Esophagus muscularis mucosa (tissue), 4 donors: ENCODE measurements at places on chromosomes 16 and 17.

DNA sequence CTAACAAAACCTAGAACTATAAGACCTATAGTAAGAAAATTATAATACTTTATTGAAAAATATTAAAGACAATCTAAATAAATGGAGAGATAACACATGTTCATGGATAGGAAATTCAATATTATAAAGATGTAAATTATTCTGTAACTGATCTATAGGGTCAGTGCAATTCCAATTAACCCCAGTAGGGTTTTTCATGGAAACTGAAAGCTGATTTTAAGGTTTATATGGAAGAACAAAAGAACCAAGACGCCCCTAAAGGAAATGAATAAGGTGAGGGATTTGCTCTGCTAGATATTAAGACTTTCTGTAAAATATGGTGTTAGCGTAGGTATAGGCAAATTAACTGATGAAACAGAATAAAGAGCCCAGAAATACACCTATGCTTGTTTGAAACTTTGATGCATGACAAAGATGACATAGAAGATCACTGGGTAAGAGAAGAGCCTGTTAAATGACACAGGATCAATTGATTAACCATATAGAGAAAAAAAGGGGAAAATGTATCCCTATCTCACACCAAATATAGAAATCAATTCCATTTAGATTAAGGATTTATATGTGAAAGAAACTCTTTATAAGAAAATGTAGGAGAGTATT, 3.0 kb downstream of the ICAM2 start:
- no peak for DNase-seq

- DNase-seq = no peak
Observed at GRCh38 chr16:27237219-27238015, 31.2 kb downstream of the NSMCE1 start.

DNA sequence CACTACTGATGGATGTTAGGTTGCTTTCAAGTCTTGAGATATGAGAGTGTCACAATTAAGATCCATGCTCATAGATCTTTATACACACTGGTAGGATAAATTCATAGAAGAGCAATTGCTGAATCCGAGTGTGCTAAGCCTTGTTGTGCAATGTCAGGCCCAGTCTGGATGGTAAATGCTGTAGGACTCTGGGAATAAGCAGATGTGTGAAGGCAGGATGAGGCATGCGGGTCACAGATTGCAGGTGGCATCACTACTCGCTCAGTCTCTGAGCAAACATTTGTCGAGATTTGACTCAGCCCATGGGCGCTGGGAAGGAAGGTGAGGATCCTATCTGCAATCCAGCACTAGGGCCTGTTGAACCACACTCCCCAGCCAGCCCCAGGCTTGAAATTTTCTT, 40.7 kb downstream of the TMEM186 start:
- no peak for DNase-seq

- no peak for DNase-seq
Observed at GRCh38 chr17:78528541-78528940, 48.7 kb downstream of the DNAH17 start.

- no peak for DNase-seq
Observed at GRCh38 chr17:50805486-50805885, 29.9 kb upstream of the WFIKKN2 start.

DNA sequence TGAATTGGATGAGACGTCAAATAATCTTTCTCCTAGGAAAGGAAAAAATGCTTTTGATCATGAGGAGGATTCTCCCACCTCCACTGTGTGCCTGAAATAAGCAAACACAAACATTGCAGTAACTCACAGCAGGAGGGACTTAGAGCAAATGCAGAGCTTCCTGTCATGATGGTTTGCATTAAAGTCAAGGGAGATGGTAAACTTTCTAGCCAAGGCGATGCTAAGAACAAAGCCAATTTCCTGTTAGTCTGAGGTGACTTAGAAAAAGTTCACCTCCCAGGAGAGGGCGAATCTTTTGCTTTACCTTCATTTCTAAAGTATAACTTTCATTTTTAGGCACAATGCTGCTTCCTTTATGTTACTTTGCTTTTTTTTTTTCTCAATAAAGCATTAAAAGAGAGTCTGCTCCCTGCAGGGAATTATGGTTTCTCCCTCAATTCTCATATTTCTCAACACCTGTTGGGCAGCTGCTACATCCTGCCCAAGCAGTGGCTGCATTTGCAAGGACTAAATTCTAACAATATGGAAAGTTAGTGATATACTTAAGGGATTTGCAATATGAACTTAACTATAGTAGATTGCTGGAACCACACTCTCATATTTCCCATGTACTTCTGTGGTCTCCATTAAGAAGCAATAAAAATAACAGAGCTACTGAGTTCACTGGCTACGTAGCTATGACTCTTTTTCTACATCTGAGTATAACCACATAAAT, 175.6 kb downstream of the PCTP start:
- DNase-seq = no peak

- no peak for DNase-seq
Observed at GRCh38 chr16:4293181-4293716, 20.4 kb upstream of the TFAP4 start.

DNA sequence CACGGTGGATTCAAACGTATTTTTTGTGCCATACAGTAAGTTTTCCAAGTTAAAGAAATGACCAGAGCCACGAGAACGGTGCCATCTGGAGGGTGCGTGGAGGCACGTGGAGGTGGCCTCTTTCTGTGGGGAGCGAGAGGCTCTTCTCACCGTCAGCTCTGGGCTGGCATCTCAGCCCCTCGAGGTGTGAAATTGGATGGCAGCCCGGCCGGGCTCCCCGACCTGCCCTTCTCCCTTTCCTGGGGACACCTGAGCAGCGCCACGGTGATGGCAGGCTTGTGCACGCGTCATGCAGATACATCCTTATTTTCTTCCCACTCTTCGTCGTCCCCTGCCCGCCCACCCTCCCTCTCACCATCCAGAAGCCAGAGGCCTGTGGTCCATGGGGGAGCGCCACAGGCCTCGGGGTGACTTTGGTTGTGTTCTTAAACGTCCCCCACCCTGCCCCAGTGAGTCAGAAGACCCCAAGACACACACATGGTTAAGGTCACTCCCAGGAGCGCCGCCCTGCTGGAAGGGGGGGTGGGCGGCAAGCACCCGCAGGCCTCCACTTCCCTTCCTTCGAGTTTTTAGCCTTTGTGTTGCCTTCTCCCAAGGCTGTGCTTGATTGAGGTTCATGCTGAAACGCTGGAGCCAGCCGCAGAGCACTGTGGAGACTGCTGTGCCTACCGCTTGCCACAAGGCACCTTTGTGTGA, 109.4 kb downstream of the BANP start:
- DNase-seq = no peak

- peak; percentile 99 for DNase-seq
Observed at GRCh38 chr17:1716912-1717695, 6.9 kb upstream of the TLCD2 start.

- DNase-seq = no peak
Observed at GRCh38 chr17:50345432-50346312, at the start of gene XYLT2. Gene XYLT2, plus strand, starts transcription at chr17:50346126. Its CDS starts 15 bp downstream, at chr17:50346141.

GRCh38 chr16:85293904-85294642, 181.8 kb upstream of the CIBAR2 start:
- DNase-seq = no peak

- no peak for DNase-seq
Observed at GRCh38 chr17:44568945-44569858, 11.9 kb downstream of the FZD2 start.

DNA sequence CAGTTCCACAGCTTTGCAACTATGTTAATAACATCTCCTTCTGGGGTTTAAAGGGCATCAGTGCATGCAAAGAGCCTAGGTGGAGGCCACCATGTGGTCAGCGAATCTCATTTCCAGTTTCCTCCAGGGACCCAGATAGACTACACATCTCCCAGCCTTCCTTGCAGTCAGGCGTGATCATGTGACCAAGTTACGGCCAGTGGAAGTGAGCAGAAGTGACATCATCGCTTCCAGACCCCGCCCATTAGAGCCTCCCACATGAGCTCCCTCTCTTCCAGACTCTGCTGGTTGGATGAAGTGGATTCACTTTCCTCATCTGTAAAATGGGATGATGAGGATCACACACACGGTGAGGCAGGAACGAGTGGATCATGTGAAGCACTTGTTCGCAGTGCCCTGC, 27.4 kb upstream of the KDM8 start:
- no peak for DNase-seq

DNA sequence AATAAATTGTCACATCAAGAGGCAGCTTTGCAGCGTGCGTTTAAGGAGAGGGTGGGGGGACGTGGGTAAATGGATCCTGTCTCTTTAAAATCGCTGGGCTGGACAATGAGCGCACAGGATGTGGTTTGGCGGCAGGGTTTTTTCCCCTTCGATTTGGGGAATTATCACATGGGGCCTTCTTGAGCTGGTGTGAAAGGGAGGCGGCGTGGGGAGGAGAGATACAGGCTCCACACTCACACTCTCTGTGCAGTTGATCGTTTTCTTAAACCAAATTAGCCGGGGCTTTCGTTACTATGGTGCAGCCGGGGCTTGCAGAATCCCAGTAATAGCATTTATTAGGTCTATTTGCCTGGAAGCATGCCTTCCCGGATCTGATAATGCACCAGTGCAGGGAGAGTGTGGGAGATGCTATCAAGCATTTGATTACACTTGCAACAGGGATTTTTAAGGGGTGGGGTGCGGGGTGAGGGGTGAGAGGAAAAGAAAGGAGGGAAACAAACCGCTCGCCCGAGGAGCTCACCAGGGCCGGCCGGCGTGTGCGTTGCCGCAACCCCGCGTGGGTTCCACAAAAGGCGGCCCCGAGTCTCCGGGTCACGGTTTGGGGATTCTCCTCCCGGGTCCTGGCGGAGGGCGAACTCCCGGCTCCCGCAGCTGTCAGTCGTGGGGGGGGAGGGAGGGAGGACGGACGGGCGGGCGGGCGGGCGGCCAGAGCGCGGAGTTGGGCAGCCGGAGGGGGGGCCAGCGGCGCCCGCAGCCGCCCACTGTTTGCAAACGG, 58.8 kb upstream of the GSE1 start:
- no peak for DNase-seq

DNA sequence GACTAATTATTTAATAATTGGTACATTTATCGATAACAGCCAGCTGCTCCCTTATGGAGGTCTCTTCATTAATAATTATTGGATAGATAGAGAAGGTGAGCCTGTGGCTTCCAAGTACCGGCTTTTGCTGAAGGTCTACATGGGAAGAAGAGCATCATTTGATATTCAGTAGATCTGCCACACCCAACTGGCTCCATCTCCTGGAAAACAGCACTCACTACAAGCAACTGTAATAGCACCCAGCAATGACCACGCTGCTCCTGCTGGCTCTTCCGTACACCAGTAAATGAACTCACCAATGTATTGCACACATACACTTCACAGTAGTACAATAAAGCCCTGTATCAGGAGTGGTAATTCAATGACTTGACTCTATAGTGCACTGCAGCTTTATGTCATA, 19.5 kb downstream of the MARVELD3 start:
- DNase-seq = no peak

- DNase-seq = no peak
Observed at GRCh38 chr17:45430738-45431530, 1.7 kb downstream of the ARHGAP27 start.

GRCh38 chr16:23914946-23915530, 79.3 kb downstream of the PRKCB start:
- no peak for DNase-seq

GRCh38 chr17:8574687-8575086, 55.8 kb downstream of the MYH10 start:
- DNase-seq = no peak

- no peak for DNase-seq
Observed at GRCh38 chr17:75572713-75573539, 14.7 kb upstream of the MYO15B start.

GRCh38 chr17:49361129-49361901, 735 bp downstream of the ZNF652 start:
- no peak for DNase-seq

DNA sequence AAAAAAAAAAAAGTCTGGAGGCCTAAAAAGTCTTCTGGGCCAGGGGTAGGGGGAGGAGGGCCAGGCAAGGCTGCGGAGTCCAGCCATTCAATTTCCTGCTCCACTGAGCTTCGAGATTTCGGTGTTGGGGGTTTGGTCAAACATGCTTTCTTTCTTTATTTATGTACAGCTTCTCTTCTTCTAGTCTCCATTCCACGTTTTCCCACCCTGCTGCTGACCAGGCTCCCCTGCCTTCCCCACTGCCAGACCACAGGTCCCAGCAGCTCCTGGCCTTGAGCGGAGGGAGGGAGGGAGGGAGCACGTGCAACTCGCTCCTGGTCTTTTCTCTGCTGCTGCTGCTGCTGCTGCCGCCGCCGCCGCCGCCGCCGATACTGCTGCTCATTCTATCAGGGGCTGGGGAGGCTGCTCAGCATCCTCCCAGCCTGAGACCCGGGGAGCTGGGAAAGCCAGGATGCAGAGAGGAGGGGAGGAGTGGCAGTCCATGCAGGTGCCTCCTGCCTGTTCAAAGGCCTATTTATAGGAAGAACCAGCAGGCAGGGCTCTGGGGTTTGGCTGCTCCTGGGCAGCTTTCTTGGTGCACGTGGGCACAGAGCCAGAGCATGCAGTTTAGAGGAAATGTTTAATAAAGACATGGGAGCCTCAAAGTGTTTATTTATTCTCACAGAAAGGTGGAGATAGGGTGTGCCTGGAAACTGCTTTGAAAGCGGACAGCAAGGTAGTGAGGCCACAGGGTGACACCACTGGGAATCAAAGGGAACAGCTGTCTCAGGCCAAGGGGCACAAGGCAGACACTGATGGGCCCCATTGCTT, 23.4 kb upstream of the ZFHX3 start:
- DNase-seq = no peak

GRCh38 chr17:68627956-68628575, 26.9 kb upstream of the FAM20A start:
- no peak for DNase-seq

DNA sequence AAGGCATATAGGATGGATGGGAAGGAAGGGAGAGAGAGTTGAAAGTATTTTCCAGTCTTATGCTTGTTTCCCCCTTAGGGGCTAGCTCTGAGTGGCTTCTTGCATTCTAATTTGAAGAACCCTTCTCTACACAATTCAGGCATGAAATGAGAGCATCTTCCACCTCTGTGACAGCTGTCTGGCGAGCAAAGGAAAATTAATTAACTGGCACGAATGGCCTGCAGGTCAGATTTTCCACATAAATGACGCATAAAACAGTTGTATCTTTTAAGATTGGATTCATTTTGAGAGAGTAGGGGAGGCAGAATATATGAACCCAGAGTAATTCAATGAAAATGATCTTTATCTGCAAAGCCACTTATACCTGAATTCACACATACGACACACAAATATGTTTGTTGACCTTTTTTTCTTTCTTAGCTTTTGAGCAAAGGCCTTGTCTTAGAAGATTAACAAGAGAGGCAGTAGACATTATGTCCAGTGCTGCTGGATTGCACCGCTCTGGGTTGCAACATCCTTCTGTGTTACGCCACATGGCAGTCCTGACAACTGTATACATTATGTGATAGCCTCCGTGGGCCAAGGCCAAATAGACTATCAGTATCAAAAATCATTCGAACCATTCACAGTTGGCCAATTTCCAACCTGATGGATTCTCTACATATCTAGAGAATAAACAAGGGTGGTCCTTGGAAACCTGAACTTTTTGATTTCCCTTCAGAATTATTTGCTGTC, 173.0 kb upstream of the GOT2 start:
- no peak for DNase-seq
